8988T (cell line): ENCODE measurements at places on chromosomes 13 and 19.

- DNase-seq: no peak
Measured at GRCh38 chr19:47511128-47511517, 3.7 kb downstream of the NAPA start.

DNA sequence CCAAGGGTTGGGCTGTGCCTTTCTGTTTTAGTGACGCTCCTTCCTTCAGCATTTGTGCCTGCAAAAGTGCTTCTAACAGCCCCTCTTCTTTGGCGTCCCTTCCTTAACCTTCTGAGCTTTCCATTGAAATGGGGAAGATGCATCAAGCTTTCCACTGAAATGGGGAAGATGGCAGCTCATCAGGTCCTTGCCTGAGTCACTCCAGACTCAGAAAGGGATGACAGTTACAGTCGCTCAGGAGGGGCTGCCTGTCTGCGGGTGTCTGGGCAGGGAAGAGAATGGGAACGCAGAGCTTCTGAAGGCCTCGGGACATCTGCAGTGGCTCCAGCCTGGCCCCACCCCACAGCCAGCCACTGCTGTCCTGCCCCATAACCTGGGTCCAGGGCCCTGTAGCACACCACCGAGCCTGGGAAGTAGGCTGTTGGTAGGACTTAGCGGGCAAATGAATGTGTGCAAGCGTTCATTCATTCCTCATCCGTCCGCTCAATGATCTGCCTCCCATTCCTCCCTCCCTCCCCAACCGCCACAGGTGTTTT lies 9.8 kb downstream of the AP1M1 start:
- no peak for DNase-seq

DNA sequence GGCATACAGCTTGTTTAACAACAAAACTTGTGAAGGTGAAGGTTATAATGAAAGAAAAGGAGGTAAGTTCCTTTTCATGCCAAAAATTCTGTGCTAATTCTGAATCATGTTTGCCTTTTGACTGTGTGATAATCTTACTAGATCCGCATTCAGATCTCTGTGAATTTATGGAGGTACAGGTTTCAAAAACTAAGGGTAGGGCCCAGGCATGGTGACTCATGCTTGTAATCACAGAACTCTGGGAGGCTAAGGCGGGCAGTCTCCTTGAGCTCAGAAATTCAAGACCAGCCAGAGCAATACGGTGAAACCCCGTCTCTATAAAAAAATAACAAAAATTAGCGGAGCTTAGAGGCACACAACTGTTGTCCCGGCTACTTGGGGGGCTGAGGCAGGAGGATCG lies 45.9 kb downstream of the PCDH9 start:
- no peak for DNase-seq

- no peak for DNase-seq
Measured at GRCh38 chr13:34307607-34308006, 489.7 kb downstream of the RFC3 start.

- DNase-seq: no peak
Measured at GRCh38 chr19:17264641-17264979, at the start of gene USHBP1. Gene USHBP1, minus strand, starts transcription at chr19:17264745. Its CDS starts 446 bp downstream, at chr19:17264299.

GRCh38 chr19:53865523-53865917 lies 2.2 kb upstream of the MYADM start:
- no peak for DNase-seq

DNA sequence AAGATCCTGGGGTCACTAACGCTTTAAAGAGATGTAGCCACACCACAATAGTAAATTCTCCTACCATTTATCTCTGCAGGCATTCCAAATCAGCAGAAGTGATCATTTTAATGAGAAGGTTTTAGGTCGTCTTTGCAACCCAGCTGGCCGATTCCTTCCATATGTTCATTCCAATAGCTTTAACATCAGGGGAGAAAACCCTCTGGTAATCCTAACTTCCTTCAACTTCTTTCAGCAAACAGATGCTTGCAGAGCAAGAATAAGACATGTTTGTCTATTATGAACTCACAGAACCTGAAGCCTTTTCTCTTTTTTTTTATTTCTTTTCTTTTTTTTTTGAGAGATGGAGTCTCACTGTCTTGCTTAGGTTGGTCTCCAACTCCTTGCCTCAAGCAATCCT lies 498.6 kb upstream of the SLITRK1 start:
- DNase-seq: no peak

DNA sequence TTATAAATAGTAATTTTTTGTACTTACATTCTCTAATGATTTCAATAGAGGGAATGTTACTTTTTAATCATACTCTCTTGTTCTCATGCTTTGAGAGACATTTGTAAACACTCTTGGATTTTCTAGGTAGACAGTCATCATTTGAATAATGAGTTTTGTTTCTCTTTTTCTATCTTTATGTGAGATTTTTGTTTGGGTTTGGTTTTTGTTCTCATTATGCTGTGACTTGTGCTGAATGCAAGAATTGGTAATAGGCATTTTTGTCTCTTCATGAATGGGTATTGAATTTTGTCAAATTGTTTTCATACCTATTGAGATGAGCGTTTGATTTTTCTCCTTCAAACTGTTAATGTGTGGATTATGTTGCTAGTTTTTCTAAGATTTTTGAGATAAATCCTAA lies 56.8 kb upstream of the GPR183 start:
- no peak for DNase-seq

- DNase-seq: no peak
Measured at GRCh38 chr19:55304980-55305379, 20.2 kb downstream of the TMEM150B start.

GRCh38 chr13:31587698-31588266 lies 151.5 kb upstream of the RXFP2 start:
- DNase-seq: no peak

- no peak for DNase-seq
Measured at GRCh38 chr13:41407380-41407779, 50.0 kb upstream of the RGCC start.

GRCh38 chr13:91813253-91813652 lies 414.8 kb downstream of the GPC5 start:
- DNase-seq: no peak

- no peak for DNase-seq
Measured at GRCh38 chr13:37889102-37889501, 19.5 kb upstream of the TRPC4 start.

DNA sequence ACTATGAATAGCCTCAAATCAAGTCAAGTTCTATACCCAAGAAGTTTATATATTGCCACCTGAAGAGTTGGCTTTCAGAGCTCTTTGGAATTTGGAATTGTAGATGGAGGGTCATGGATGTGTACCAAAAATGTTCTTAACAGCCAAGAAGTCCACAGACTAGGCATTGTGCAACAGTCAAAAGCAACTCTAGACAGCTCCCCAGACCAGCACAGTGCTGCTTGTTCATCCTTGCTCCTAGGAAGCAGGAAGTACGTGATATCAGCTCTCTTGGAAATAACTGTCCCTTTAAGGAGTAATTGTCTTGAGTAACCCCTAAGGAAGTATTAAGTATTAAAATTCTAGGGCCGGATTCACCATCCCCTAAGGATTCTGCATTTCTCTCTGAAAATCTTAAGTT lies 30.7 kb upstream of the IL17D start:
- no peak for DNase-seq

GRCh38 chr13:59880468-59880867 lies 283.3 kb downstream of the DIAPH3 start:
- DNase-seq: no peak

DNA sequence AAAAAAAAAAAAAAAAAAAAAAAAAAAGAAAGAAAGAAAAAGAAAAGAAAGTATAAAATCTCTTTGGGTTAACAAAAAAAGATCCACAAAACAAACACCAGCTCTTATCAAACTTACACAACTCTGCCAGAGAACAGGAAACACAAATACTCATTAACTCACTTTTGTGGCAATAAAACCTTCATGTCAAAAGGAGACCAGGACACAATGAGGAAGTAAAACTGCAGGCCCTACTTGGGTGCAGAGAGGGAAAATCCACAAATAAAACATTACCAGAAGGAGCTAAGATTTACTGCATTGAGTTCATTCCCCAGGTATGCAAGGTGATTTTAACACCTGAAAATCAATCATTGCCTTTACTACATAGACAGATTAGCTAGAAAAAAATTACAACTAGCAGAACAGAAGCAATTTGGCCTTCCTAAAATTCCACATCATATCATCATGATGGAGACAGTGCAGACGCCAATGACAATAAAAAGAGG lies 9.6 kb upstream of the CEACAM5 start:
- no peak for DNase-seq

DNA sequence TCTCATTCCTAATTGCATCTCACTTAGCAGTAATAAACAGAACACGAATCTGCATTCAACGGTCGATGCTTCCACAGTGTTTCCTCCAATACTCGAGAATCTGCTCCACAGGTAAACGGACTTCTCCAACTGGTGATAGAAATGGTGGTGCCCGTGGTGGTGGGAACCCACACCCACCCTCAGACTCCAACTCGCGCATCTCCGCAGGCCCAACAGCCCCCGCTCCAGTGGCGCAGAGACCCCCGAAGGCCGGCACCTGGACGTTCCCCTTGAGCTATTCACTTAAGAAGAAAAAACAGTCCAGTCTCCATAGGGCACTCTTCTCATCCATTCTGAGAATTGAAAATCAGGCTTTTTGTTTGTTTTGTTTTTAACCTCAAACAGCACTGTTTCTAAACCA lies 13.8 kb upstream of the RASA3 start:
- no peak for DNase-seq

DNA sequence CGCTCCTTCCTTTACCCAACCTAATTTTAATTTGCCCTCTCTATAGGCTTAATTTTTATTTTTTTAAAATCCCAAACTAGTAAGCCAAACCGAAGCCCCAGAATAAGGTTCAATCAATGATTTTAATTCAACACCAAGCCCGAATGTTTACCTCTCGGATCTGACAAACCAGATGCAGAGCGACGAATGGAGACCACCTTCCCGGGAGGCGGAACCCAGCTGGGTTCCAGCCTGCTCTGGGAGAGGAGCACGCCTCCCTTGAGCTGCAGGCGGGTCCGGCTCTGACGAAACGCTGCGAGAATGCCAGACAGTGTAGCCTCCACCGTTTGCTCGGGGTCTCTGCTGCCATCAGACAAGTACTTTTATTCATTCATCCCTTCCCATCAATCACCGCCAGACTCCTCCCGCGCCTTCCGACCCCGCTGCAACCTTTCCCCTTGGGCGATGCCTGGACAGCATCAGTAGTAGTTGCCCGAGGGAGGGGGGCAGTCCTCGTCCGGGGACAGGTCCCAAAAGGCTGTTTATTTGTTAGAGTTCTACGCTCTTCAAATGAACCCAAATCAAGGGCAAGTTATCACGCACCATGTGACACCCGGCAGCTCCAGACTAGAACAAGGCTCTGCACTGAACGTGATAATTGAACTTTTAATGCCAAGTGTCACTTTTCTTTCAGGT lies 752 bp upstream of the EDNRB start:
- no peak for DNase-seq

DNA sequence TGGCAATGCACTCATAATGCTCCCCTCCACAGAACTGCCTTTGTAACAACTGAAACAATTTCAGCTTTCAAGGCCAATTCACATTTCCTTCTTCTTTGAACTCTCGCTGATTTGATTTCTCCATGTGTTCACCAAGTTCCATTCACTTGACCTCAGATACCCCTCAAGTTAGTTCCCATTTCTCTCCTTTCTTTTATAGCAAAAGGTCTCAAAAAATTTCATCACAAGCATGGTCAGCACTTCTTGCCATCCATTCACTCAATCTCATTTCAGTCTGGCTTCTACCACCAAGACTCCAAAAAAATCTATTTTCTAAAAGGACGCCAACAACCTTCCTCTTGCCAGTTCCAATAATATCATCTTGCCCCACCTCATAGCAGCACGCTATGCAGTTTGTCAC lies 135.7 kb downstream of the DIAPH3 start:
- DNase-seq: no peak

DNA sequence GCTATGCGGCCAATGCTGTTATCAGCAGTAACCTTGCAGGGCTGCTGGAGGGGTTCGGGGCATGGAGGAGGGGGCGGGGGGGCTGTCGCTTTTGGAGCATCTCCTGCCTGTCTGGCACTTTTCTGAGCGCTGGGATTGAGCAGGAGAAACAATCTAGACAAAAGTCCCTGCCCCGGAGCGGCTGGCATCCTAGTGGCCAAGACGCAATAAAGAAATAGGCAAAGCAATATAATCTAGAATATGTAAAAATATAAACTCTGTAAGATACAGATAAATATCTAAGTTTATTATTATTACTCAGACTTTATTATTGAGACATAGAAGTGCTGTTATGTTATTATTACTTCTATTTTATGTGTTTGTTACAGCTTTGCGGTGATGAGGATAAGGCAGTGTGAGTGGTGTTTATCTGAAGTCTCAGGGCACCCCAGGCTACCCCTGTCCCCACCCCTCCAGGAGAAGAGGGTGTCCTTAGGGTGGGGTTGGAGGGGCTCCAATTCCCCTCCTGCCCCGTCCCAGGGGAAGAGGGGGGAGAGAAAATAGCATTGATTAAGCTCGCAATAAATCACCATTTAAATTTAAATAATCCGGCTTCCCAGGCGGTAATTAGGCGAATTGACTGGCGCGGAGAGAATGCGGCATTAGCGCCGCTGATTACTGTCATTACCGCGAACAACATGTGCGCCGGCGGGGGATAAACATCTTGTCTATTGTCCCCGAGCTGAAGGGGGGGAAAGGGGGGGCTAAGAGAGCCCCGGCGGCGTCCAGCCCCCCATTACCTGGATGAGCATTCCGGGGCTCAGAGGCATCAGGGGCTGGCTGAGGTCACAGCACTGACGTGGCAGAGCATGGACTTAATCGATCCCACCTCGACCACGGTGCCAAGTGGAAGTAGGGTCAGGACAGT lies 3.2 kb downstream of the NPAS1 start:
- no peak for DNase-seq

DNA sequence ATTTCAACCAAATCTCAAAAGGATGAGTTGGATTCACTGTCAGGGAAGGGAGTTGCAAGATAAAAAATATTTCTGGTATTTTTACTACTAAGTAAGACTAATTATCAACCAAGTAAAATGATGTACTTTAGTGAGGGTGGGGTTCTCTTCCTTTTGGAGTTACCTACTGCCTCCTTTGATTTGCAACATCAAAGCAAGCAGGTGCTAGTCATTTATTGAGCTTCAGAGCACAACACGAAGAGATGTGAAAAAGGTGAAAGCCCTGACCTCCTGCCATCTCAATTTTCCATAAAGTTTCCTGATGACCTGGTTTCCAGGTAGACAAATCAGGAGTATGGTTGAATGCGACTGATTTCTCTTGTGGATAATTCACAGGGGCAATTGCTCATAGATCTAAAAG lies 96.0 kb downstream of the CDADC1 start:
- no peak for DNase-seq

DNA sequence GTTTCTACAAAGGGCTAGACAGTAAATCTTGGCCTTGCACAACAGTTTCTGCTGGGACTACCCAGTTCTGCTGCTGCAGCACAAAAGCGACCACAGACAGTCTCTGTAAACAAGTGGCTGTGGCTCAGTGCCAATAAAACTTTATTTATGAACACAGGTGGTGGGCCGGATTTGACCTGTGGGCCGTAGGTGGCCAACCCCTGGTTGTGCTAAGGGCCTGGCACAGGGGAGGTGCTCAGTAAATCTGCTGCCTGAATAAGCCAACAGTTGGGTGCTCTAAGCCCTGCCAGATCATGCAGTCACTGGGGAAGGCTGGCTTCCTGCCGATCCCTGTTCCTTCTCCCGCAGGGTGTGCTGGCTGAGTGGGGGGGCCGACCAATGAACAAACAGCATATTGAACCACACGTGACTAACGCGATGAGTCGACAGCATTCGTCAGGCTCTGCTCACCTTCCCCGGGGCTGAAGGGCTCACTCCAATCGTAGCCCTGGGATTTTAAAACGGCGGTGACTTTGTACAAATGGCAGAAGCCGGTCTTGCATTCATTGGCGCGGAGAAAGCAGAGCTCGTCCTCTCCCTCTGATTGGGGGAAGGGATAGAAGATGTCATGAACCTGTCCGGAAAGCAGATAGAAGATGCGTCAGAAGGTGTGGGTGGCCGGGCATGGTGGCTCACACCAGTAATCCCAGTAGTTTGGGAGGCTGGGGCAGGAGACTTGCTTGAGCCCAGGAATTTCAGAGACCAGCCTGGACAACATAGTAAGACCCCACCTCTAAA lies 24.3 kb upstream of the MYDGF start:
- DNase-seq: peak; percentile 77
